Aorta (tissue), 5 donors: ENCODE measurements at places on chromosomes 2 and 18. TPM values are rescaled to one million over a fixed set of nuclear protein-coding genes. Genes with fewer than 3 reads are reported as not detected.

DNA sequence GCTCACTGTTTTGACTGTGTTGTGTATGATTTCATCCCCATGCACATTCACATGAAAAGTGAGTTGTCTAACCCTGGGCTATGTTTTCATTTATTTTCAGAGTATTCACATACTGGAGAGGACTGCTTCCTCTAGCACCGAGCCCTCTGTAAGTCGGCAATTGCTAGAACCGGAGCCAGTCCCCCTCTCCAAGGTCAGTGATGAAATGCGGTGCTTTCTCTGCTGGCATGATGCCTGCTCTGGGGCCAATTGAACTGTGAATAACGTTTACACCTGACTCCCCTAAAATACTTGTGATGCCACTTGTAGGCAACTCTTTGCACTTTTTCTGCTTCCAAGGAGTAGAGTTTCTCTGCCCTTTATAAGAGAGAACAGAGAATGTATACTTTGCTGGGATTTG lies 126.9 kb downstream of the PRKRA start:
- no peaks in the 10 kb centered on the region for H3K27me3 ChIP-seq
- DNase-seq = no peak
- H3K36me3 ChIP-seq = no peaks in the 10 kb centered on the region
- H3K4me1 ChIP-seq = no peaks in the 10 kb centered on the region

- H3K27ac ChIP-seq = no peak overlapping the region
- H3K4me3 ChIP-seq = no peak overlapping the region
- H3K4me1 ChIP-seq = peaks cover 3% of the 10 kb centered on the region
- peak; percentile 80 for DNase-seq
- no peaks in the 10 kb centered on the region for H3K27me3 ChIP-seq
Observed at GRCh38 chr2:217248312-217248935, 388.6 kb upstream of the TNP1 start.

DNA sequence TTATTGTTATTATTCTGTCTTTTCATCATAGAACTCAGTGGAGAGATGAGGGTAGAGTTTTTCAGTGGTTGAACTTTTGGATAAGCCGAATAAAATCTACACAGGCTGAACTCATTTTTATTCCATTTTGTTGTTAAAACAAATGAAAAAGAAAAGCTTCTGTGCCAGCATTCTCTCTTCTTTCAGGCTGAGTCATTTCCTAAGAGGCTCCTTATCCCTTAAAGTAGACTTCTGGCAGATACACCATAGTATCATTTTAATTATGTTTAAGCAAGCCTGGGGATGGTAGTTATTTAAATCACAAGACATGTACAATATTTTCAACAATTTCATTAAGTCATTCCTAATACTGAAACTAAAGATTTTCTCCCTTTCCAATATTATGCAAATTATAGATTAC lies 1364.0 kb upstream of the NRXN1 start:
- no peaks in the 10 kb centered on the region for H3K36me3 ChIP-seq
- H3K27me3 ChIP-seq = no peaks in the 10 kb centered on the region
- DNase-seq = no peak
- no peaks in the 10 kb centered on the region for H3K4me1 ChIP-seq
- H3K27ac ChIP-seq = no peak overlapping the region
- H3K4me3 ChIP-seq = no peak overlapping the region

DNA sequence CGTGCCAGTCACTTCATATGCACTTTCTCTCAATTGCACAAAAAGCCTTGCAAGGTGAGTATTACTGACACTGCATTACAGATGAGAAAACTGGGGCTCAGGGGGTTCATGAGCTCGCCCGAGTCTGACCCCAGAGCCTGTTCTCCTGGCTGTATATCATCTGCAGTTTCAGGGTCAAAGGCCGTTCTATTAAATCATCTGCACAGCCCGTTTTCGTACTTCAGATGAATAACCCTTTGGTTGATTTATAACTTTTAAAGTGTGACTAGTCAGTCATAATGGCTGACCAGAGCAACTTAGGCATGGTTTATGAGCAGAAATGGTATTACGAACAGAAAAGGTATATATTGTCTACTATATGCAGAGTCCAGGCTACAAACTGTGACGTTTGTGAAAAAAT lies 35.3 kb upstream of the NPAS2 start:
- H3K27ac ChIP-seq = no peak overlapping the region
- H3K4me1 ChIP-seq = no peaks in the 10 kb centered on the region
- no peak overlapping the region for H3K4me3 ChIP-seq
- H3K27me3 ChIP-seq = no peaks in the 10 kb centered on the region

GRCh38 chr18:25284861-25285550 lies 67.0 kb downstream of the ZNF521 start:
- H3K4me3 ChIP-seq = no peak overlapping the region
- H3K27ac ChIP-seq = no peak overlapping the region
- H3K27me3 ChIP-seq = no peaks in the 10 kb centered on the region

- no peak overlapping the region for H3K4me3 ChIP-seq
- H3K27me3 ChIP-seq = no peaks in the 10 kb centered on the region
- no peak for DNase-seq
- peaks cover 9% of the 10 kb centered on the region for H3K36me3 ChIP-seq
Observed at GRCh38 chr2:101872480-101872879, 119.3 kb upstream of the IL1R2 start.

DNA sequence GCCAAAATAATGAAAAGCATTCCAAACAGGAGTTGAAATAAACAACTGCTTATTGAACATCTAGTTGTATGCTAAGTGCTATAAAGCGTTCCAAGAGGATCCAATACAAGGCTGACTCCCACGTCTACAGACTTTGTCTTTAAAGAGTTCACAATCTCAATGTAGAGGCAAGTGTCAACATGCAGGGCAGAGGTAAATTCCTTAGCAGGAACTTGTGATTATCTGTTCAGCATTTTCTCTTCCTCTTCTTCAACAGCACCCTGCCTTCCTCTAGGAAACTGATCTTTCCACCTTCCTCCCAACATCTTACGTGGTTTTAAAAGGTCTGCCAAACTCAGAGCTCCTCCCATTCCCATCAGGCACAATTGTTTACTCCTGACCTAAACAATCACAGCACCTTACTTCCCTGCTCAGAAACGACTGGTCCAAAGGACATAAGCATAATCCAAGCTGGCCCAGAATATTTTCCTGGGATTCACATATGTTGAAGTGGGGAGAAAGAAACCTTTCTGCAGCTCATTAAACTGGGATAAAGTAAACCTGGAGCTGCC lies 83.9 kb downstream of the ITSN2 start:
- H3K36me3 ChIP-seq = no peaks in the 10 kb centered on the region
- DNase-seq = no peak
- no peak overlapping the region for H3K4me3 ChIP-seq

DNA sequence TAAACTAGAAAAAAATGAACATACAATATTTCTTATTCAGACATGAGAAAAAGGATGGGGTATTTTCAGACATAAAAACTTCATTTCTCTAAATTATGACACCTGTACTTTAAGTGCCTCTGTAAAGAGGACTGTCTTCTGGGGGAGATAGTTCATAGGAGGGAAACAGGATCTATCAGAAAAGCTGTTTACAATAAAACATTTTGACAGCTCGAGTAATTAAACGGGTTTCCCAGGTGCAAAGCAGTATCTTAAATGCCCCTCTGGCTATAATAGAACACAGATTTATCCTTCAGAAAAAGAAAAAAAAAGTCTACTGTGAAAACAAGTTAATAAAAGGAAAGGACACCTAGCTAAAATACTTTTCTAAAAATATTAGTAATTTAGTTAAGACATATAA lies 311.4 kb upstream of the UBE2E3 start:
- no peaks in the 10 kb centered on the region for H3K36me3 ChIP-seq
- no peak overlapping the region for H3K27ac ChIP-seq
- no peak for DNase-seq
- H3K27me3 ChIP-seq = no peaks in the 10 kb centered on the region

DNA sequence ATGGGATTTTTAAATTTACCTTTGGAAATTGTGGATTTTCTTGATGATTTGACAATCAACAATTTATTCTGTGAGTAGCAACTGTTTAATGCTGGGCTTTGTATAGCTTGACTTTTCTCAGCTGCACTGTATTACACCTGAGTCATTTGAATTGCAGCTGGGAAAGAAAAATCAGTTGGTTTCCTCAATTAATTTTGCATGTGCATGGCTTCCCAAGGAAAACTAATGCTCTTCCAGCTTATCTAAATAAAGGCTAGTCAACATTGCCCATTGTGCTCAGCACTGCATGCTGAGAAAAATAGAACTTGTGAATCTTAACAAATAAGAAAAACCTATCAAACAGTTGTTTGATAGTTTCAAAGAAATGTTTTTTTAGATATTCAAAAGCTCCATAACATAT lies 268.3 kb upstream of the CDH20 start:
- DNase-seq = no peak
- no peaks in the 10 kb centered on the region for H3K27me3 ChIP-seq
- H3K4me3 ChIP-seq = no peak overlapping the region
- no peaks in the 10 kb centered on the region for H3K36me3 ChIP-seq
- H3K4me1 ChIP-seq = no peaks in the 10 kb centered on the region

GRCh38 chr2:85547859-85548607 lies 9.1 kb downstream of the MAT2A start:
- no peak for DNase-seq
- H3K36me3 ChIP-seq = peaks cover 4% of the 10 kb centered on the region
- no peaks in the 10 kb centered on the region for H3K27me3 ChIP-seq
- H3K4me1 ChIP-seq = no peaks in the 10 kb centered on the region
- H3K4me3 ChIP-seq = no peak overlapping the region

DNA sequence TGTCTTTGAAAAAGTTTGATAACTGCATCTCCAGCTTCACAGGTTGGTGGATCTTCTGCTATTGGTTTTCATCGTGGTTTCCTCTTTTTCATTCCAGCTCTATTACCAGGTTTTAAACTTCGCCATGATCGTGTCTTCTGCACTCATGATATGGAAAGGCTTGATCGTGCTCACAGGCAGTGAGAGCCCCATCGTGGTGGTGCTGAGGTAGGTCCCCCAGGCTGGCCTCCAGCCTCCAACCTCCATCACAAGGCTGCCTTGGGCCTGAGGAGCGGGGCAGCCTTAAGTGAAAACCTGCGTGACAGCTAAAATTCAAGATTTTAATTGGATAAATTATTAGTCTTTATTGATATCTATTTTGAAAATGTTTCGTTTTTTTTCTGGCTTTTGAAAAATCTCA lies 9.7 kb downstream of the SEC11C start:
- H3K4me3 ChIP-seq = no peak overlapping the region
- no peaks in the 10 kb centered on the region for H3K4me1 ChIP-seq
- no peaks in the 10 kb centered on the region for H3K27me3 ChIP-seq
- no peak overlapping the region for H3K27ac ChIP-seq
- peaks cover 2% of the 10 kb centered on the region for H3K36me3 ChIP-seq
- no peak for DNase-seq

DNA sequence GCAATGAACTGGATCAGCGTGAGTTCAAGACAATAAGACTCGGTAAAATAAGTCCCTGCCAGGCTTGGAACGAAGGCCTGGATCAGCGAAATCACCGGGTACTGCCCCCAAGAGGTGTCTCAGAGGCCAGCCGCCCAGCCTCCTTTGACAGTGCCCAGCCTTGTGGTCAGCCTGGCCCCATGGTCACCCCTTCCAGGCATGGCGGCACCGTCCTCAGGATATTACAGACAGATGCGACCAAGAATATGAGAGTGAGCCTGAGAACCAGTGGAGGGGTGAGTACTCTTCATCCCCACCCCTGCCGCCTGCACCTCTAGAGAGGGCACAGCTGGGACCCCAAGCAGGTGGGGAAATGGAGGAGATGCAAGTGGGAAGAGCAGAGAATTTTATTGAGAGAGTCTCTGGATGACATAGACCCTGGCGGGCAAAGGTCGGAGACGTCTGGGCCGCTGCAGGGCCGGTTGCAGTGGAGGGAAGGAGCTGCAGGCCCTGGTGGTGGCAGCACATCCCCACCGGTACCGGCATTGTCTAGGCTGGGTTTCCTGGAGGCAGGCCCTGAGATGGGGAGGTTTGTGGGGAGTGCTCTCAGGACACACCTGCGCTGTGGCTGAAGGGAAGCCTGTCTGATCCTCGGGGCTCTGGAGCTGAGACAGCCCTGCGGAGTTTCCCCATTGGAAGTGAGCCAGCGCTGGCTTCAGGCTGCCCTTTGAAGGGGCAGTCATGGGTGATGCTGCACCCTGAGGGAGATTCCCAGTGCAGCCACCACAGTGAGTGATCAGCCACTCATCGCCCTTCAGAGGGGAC lies 190.0 kb downstream of the SEPTIN10 start:
- H3K27ac ChIP-seq = no peak overlapping the region
- peaks cover 2% of the 10 kb centered on the region for H3K36me3 ChIP-seq
- DNase-seq = peak; percentile 67
- H3K4me3 ChIP-seq = no peak overlapping the region
- no peaks in the 10 kb centered on the region for H3K27me3 ChIP-seq
- H3K4me1 ChIP-seq = no peaks in the 10 kb centered on the region

DNA sequence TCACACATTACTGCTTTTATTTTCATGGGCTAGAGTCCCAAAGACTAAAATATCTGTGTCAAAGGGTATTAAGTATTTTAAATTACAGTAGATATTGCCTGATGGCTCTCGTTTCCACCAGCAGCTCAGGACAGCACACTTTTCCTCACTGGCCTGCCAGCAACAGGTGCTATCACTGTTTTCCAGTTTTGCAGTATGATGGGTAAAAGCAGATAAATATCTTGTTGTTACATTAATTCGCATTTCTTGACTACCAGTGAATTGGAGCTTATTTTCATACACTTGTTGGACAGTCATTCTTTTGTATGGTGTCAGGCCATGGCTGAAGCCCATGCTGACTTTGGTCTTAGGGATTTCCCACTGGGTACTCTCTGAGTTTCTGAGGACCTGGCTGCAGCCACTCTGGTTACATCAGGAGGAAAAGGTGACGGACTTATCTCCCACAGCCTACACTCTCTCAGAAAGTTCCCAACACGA lies 4.8 kb downstream of the APOB start:
- no peak for DNase-seq
- no peaks in the 10 kb centered on the region for H3K36me3 ChIP-seq
- peaks cover 2% of the 10 kb centered on the region for H3K4me1 ChIP-seq

GRCh38 chr18:55247032-55247431 lies 287.8 kb upstream of the CCDC68 start:
- no peaks in the 10 kb centered on the region for H3K36me3 ChIP-seq
- peaks cover 6% of the 10 kb centered on the region for H3K4me1 ChIP-seq
- H3K4me3 ChIP-seq = no peak overlapping the region
- no peak for DNase-seq
- no peak overlapping the region for H3K27ac ChIP-seq

PPP1R1C gene
- total RNA-seq = 1.6 TPM

NEB gene
- 3.1 TPM for total RNA-seq

KCNS3 gene
- 13.7 TPM for total RNA-seq

CROCC2 gene
- total RNA-seq = 0.13 TPM

TUBA3E gene
- not detected for total RNA-seq

PSMD1 gene
- total RNA-seq = 67.7 TPM

CD8B2 gene
- total RNA-seq = 0.09 TPM

HEATR5B gene
- 28.2 TPM for total RNA-seq

METTL5 gene
- total RNA-seq = 45.8 TPM

KCNG2 gene
- total RNA-seq = 1.1 TPM

COA5 gene
- 31.1 TPM for total RNA-seq
